ENCODE measurements at places on chromosomes 3 and 15.

DNA sequence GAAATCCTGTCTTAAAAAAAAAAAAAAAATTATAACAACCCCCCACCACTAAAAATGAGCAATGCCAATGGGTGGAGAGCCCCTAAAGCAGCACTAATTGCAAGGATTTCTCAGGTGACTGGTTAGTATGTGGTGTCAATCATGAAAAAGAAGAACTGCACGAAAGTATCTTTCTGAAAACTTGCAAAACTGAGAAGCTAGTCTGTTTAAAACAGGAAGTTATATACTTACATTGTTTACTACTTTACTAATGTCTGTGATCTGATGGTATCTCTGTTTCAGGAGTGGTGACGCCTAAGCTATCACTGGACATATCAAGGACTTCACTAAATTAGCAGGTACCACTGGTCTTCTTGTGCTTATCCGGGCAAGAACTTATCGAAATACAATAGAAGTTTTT, at the start of gene CCR3:
TSS of gene CCR3 (plus strand) at position 341 of the 400 bp plus-strand sequence. CDS start 22,699 bp downstream, outside the sequence.
- peak within 1 kb of the TSS; percentile 40 for H3K27ac ChIP-seq
- H3K27me3 ChIP-seq: no peaks in the 10 kb centered on the region
- H3K36me3 ChIP-seq: no peaks in the 10 kb centered on the region
- H3K4me1 ChIP-seq: peaks cover 16% of the 10 kb centered on the region

GRCh38 chr3:29512641-29513040, 231.8 kb downstream of the RBMS3 start:
- no peak overlapping the region for H3K27ac ChIP-seq
- no peak overlapping the region for H3K4me3 ChIP-seq
- no peaks in the 10 kb centered on the region for H3K4me1 ChIP-seq
- no peaks in the 10 kb centered on the region for H3K36me3 ChIP-seq
- H3K27me3 ChIP-seq: no peaks in the 10 kb centered on the region

DNA sequence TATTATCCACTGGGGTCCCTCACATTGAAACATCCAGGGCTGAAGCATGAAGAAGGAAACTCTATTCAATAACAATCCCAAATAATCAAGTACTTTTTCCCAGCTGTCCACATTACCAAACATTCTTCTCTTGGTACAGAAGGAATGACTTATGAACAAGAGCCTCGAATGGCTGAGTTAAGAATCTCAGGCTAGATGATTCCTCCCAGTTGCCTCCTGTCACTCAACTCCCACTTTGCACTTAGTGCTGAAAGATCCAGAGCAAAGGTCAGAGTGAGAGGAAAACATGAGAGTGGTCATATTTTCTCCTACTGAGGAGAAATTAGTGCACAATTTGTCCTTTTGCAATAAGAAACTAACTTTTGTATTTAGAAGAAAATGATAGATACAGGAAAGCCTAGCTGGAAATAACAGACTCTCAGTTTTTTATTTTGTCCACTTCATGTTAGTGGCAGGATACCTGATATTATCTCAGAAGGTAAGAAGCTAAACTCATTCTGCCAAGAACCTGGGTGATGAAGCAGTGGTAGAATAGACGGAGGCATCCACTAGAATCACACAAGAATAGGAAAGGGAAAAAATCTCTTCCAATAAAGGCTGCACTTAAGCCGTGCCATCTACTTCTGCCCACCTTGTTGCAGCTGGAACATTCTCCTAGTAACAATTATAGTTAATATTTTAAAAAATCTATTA, 46.2 kb downstream of the GADL1 start:
- H3K27me3 ChIP-seq: peaks cover 6% of the 10 kb centered on the region
- H3K4me1 ChIP-seq: no peaks in the 10 kb centered on the region
- no peak for DNase-seq
- no peak overlapping the region for H3K27ac ChIP-seq

- H3K4me1 ChIP-seq: no peaks in the 10 kb centered on the region
- no peak overlapping the region for H3K4me3 ChIP-seq
- no peak for DNase-seq
- no peaks in the 10 kb centered on the region for H3K27me3 ChIP-seq
Measured at GRCh38 chr3:146262371-146263110, 11.6 kb upstream of the PLSCR4 start.

- DNase-seq: no peak
- H3K27ac ChIP-seq: no peak overlapping the region
- H3K4me3 ChIP-seq: no peak overlapping the region
- peaks cover 32% of the 10 kb centered on the region for H3K36me3 ChIP-seq
Measured at GRCh38 chr15:25342629-25343028, 96.2 kb downstream of the UBE3A start.

- H3K27ac ChIP-seq: peak overlapping the region; percentile 39
- no peak for DNase-seq
- peaks cover 20% of the 10 kb centered on the region for H3K36me3 ChIP-seq
- no peaks in the 10 kb centered on the region for H3K27me3 ChIP-seq
- H3K4me3 ChIP-seq: no peak overlapping the region
Measured at GRCh38 chr3:172282850-172283249, 165.4 kb downstream of the GHSR start.

DNA sequence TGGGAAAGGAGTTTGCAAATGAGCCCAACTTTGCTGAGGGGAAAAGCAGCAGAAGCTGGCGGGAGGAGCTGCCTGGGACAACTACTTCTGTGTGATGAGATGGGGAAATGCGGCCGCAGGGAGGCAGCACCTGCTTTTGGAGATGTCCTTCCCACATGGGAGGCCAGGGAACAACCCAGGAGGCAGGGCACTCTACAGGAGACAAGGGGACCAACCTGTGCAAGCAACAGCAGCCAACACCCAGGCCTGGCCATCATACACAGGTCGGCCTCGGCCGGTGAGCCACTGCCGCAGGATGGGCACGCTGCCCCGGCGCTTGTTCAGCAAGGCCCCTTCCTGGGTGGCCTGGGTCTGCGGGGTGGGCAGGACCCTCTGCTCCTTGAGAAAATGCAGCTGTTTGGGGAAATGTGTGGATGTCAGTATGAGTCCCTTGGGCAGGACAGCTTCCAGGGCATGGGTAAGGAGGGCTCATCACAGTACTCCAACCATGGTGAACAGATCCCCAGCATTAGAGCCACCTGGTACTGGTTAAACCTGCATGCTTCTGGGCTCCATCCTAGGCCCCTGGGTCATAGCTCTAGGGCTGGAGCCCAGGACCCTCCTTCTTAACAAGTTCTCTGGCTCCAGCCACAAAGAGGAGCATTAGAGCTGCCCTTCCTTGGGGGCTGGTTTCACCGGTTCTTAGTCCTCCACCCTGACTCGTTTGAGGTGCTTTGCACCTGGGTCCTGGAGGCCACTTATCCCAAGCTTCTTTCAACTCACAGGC, 11.6 kb downstream of the EPB42 start:
- no peak overlapping the region for H3K27ac ChIP-seq
- H3K4me3 ChIP-seq: no peak overlapping the region
- H3K27me3 ChIP-seq: peaks cover 12% of the 10 kb centered on the region
- no peaks in the 10 kb centered on the region for H3K36me3 ChIP-seq
- no peak for DNase-seq

DNA sequence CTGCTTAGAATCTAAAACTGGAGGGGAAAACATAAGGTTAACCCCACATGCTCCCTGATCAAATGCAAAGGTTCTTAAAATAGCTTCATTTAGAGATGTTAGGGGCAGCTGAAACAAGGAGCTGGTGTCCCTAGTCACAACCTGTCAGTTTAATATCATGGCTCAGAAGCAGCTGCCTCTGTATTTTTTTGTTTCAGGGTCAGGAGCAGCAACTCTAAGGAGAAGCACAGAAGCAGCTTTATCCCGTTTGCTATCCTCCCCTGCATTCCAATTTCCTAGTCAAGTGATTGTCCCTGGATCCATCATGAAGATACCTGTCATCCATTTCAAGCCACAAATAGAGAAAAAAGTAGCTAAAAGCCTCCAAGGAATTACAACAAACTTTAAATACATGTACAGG, 4.1 kb downstream of the FILIP1L start:
- peaks cover 17% of the 10 kb centered on the region for H3K4me1 ChIP-seq
- no peaks in the 10 kb centered on the region for H3K27me3 ChIP-seq
- no peaks in the 10 kb centered on the region for H3K36me3 ChIP-seq
- no peak for DNase-seq

- H3K4me3 ChIP-seq: no peak overlapping the region
- no peak for DNase-seq
- no peak overlapping the region for H3K27ac ChIP-seq
- H3K36me3 ChIP-seq: no peaks in the 10 kb centered on the region
Measured at GRCh38 chr15:92676561-92676960, 21.0 kb upstream of the FAM174B start.

DNA sequence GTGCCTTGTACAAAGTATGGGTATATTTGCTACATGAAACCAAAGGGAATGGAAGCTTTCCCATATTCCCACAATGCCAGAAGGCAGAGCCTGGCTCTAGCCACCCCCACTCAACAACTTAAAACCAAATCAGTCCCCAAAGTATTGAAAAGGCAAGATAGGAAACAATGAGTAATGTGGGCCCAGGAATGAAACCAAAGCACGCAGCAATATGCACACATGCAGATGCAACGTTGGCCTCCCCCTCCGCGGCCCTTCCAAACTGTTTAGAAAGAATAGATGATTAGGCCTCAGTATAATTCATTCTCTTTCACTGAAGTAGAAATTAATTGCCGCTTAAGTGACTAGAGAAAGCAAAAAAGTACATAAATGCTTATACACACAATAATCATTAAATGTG, 59.1 kb downstream of the THRB start:
- H3K36me3 ChIP-seq: no peaks in the 10 kb centered on the region
- H3K4me1 ChIP-seq: no peaks in the 10 kb centered on the region
- no peak overlapping the region for H3K4me3 ChIP-seq
- no peak for DNase-seq

DNA sequence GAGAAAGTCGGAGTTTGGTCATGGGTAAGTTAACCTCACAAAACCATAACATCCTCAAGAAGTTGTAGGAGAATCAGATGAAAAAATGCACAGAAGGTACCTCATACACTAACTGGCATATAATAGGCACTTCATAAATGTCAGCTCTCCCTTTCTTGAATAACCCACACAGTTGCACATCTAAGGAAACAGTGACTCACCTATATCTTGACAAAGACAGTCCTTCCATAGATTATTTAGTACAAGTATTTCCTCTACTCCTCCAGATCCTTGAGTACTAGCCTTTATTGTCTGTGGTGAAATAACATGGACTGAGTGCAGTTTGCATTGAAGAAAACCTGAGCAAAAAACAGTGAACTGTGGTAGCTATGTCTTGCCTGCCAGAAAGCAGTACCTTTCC, 46.6 kb downstream of the MAGI1 start:
- H3K36me3 ChIP-seq: no peaks in the 10 kb centered on the region
- no peak overlapping the region for H3K27ac ChIP-seq

- H3K4me3 ChIP-seq: no peak overlapping the region
- DNase-seq: no peak
- no peaks in the 10 kb centered on the region for H3K27me3 ChIP-seq
- H3K4me1 ChIP-seq: no peaks in the 10 kb centered on the region
Measured at GRCh38 chr3:58025406-58025805, 17.2 kb downstream of the FLNB start.

DNA sequence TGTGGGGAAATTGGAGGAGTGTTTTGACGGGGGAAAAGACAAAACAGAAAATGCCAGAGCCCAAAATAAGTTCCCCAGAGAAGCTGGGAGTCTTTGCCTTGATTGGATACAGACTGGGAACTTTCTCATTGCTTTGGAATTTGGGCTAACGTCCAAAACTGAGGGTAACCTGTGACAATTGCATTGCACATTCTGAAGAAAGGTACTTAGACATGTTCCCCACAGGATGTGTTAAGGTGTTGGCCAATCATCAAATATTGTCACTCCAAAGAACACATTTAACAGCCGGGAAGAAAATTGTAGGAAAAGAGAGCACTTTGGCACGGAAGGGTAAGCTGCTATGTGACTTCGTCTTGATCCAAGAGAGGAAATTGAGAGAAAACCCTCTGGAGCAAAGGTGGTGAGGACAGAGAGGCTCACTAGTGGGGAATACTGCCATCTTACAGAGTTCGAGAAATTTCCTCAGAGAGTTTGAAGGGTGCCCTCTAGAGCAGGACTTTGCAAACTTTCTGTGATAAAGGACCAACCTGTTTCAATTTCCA, 619.5 kb upstream of the TBL1XR1 start:
- no peak overlapping the region for H3K27ac ChIP-seq
- no peaks in the 10 kb centered on the region for H3K4me1 ChIP-seq
- DNase-seq: no peak
- H3K4me3 ChIP-seq: no peak overlapping the region
- no peaks in the 10 kb centered on the region for H3K36me3 ChIP-seq

- no peaks in the 10 kb centered on the region for H3K36me3 ChIP-seq
- no peak overlapping the region for H3K27ac ChIP-seq
- H3K4me1 ChIP-seq: peaks cover 11% of the 10 kb centered on the region
- H3K4me3 ChIP-seq: no peak overlapping the region
- no peak for DNase-seq
Measured at GRCh38 chr3:139123377-139124095, 78.8 kb upstream of the PRR23C start.

DNA sequence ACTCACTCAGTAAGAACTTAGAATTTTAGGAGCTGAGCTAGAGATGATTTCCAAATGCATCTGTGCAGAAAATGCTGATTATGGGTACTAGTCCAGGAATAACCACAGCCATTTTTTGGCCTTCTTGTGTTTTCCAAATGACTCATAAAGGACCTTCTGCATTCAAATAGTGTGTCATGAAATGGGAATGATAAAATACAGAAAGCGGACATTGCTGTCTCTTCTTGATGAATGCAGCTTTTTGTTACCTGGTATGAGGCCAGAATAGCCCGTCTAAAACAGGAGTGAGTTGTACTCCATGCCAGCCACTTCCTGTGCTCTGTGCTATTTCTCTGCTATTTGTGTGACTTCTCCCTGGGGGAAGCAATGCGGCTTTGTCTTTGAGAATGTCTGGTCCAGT, 20.5 kb upstream of the FRMD5 start:
- H3K27ac ChIP-seq: no peak overlapping the region
- no peaks in the 10 kb centered on the region for H3K36me3 ChIP-seq

DNA sequence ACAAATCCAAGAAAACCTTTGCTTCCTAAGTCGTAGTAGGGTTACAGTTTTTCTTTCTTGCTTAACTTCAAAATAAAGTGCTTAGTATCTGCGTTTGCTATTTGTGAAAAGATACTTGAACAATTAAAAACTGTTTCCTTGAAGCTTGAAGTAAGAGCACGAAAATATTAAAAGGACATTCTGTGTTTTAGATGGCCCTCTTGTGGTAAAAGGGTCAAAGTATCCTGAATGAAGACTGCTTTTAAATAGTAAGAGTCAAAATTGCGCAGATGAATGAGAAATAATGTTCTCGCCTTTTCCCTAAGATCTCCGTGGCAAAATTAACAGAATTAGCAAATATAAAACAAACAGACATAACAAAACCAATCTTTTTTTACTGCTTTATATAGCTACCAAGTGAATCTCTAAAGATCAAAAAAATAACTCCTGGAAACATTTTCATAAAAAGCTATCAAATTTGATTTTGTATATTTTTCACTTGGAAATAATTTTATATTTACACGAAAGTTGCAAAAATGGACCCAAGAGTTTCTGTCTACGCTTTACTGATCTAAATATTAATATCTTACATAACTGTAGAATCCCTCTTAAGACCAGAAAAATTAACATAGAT, 175.4 kb downstream of the MBNL1 start:
- H3K27me3 ChIP-seq: no peaks in the 10 kb centered on the region
- H3K4me3 ChIP-seq: no peak overlapping the region
- peaks cover 45% of the 10 kb centered on the region for H3K4me1 ChIP-seq
- DNase-seq: no peak
- peaks cover 23% of the 10 kb centered on the region for H3K36me3 ChIP-seq

GRCh38 chr3:53806182-53807116, 39.8 kb downstream of the CHDH start:
- H3K27me3 ChIP-seq: no peaks in the 10 kb centered on the region
- DNase-seq: no peak
- no peak overlapping the region for H3K4me3 ChIP-seq
- no peaks in the 10 kb centered on the region for H3K36me3 ChIP-seq
- no peak overlapping the region for H3K27ac ChIP-seq
- no peaks in the 10 kb centered on the region for H3K4me1 ChIP-seq

Measured in natural killer cell treated with Interleukin-12 subunit alpha and Interleukin-12 subunit beta and Interleukin-15 and Interleukin-18, amount 100 ng/mL, for 72 hours (primary cell).